ENCODE measurements at places on chromosomes 16 and 17.

GRCh38 chr17:75181110-75181509 lies 1.6 kb downstream of the SUMO2 start:
- no peak for DNase-seq

- no peak for DNase-seq
Measured at GRCh38 chr16:63129411-63130125, 1093.3 kb upstream of the CDH8 start.

- DNase-seq = peak; percentile 60
Measured at GRCh38 chr17:57603978-57604377, 141.1 kb downstream of the CCDC182 start.

DNA sequence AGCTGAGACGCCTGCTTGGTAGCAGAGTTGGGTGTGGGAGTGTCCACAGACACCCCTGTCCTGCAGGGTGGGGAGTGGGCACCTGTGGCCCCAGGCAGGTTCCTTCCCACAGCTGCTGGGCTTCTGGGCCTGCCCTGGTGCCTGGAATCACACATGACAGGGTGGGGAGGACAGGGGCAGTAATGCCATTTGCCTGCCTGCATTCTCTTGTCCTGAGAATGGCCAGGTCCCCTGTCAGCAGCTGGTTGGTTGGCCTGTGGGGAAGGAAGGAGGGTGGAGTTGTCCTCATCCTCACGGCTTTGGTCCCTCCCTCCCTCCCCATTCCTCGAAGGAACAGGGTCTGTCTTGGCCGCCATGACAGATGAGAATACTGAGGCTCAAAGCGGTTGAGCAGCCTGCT lies 5.2 kb downstream of the PRSS53 start:
- DNase-seq = no peak

DNA sequence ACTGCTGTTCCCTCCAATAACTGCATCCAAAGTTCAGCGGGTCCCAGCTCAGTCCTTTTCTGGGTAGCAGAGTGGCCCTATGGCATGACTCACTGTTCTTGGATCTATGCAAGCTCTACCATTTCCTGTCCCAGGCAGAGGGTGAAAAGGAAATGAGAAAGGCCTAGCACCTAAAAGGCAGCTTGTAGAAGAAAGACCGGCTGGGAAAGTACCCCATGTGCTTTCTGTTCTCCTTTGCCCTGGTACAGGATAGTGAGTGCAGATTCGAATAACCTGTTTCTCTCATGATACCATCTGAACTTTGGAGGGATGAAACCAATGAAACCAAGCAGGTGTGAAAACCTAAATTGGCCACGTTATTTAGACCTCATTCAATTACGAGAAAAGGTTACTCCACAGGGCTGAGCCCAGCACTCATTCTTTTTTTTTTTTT lies 12.7 kb upstream of the HASPIN start:
- DNase-seq = no peak

DNA sequence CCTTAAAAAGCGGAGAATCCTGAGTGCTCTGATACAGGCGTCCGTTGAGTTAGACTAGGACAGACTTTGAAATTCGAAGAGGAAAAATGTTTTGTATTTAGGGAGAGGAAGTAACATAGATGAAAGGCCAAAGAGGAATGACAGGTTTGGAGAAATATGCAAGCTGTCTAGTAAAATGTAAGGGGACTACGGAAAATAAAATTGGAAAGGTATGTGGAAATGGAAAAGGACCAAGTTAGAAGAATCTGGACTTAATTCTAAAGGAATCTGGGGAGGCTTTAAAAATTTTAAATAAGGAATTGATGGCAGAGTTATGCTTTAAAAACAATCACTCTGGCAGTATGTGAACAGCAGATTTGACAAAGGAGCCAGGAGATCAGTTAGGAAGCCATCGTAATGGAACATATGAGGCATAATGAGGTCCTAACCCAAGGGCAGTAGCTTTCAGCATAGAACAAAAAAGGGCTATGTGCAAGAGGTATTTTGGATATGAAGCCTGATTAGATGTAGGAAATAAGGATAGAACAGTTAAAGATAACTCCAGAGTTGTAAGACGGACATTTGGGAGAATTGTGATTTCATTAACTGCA lies 38.3 kb downstream of the CYB561 start:
- DNase-seq = no peak

- DNase-seq = no peak
Measured at GRCh38 chr16:7716660-7717550, 384.3 kb downstream of the RBFOX1 start.

DNA sequence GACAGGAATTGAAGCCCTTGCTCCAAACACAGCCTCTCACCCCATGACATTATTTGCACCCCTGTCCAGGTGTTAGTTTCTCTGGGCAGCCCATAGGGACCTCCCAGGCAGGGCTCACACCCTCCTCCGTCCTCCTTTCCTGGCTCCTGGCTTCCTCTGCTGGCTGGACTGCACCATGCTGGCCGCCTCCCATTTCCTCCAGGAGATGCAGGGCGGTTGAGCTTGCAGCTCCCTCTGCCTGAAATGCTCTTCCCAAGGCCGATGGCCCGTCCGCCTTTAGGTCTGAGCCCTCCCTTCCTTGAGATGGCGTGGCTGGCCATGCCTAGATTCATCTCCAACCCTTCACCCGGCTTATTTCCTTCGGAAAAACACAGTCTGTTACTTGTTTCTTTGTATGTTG lies 334.8 kb downstream of the SNX29 start:
- DNase-seq = no peak

DNA sequence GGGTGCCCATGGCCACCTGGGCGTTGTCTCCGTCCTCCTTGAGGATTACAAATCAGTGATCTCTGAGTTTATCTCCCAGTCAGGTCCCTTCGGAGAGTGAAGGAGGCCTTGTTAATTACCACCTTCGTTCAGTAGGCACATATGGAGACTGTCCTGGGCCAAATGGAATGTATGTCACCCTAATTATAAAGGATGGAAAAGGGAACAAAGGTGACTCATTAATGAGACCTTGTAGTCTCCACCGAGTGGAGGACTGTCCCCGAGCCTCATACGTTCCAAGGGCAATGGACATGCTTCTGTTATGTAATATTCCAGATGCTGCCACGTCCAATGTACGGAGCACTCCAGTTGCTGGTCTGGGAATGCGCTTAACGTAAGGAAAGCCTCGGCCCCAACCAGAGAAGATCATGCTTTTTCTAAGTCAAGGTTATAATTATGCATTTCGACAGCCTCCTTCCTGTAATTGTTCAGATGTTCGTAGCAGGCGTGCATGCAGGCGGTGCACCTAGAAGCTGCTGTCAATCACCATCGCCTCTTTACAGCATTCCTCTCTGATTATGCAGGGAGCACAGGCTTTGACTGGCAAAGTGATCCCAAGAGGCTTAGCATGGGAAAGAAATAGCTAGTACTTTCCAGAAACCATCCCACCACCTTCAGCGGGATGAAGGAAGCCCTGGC lies 22.4 kb upstream of the SEC14L1 start:
- no peak for DNase-seq

DNA sequence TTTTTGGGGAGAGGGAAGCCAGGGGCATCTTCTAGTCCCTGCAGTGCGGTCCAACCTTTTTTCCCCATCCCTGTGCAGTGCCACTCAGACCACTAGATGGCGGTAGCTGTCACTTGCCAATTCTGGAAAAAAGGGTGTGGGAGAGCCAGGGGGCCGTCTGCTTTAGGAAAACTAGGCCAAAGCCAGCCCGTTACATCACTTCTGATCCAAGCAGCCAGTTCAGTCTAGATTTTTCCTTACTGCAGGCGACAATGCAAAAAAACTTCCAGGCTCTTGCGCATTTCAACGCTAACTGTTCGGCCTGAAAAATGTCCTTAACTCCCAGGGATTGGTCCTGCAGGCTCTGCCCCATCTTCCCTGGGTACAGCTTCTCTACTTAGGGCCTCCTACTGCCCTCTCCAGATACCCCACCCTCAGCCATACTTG lies 69.2 kb upstream of the CES5A start:
- no peak for DNase-seq

- no peak for DNase-seq
Measured at GRCh38 chr16:19588661-19589060, 33.2 kb downstream of the VPS35L start.

DNA sequence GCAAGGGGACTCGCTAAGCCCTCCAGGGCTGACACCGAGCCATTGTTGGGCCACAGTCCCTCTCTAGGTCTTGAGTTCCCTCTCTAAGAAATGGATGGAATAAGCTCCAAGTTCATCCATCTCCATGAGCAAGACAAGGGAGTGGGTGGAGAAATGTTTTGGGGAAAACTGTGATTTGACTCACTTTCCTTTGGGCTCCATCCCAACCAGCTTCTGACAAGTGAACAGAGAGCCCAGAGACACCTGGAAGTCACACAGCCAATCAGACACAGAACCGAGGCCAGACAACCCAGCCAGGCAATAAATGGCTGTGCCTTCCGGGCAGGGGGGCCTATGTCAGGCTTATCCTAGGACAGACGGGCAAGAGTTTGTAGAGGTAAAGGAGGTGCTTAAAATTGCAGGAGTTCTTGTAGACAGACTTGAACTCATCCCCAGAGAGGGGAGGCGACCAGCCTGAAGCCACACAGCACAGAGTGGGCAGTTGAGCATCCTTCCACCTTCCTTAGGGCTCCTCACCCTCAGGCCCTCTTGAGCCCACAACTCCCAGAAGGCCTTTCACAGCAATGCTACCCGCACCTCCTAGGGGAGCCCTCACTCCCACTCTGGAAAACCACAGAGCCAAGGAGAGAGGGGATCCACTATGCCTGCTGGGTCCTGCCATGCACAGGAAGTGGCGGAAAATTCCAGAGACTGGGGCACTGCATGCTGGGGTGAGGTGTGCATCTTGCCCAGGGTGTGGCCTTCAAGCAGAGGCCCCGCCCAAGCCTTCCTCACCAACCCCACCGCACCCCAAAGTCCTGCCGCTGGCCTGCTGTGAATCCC lies 9.5 kb upstream of the FAM83G start:
- DNase-seq = no peak

DNA sequence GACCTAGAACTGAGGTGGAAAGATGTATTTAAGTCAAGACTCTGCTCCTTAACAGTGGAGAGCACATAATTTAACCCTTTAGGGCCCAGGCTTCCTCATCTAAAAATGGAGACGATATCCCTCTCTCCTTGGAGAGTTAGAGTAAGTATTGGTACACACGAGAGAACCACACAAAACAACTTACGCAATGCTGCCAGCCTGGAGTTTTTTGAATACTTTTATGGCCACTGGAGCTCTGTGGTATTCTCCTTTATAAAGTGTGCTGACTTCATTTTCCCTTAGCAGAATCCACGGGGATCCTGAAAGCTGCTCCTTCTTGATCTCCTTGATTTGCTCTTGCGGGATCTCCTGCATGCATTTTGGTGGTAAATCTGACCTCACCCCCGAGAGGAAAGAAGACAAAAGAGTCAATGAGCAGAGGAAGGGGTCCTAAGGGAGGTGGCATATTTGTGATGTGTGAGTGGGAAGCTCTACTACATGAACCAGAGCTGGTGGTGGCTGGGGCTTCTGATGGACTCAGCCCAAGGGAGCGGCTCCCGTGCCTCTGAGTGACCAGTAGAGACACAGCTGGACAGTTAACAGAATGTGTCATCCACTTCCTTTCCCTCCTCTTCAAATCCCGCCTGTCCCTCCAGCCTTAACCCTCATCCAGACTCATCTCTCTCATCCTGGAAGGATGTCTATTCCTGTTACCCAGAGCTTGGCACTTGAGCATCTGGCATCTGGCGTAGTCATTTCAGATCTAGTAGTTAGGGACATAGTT lies 9.4 kb downstream of the MLKL start:
- DNase-seq = no peak

DNA sequence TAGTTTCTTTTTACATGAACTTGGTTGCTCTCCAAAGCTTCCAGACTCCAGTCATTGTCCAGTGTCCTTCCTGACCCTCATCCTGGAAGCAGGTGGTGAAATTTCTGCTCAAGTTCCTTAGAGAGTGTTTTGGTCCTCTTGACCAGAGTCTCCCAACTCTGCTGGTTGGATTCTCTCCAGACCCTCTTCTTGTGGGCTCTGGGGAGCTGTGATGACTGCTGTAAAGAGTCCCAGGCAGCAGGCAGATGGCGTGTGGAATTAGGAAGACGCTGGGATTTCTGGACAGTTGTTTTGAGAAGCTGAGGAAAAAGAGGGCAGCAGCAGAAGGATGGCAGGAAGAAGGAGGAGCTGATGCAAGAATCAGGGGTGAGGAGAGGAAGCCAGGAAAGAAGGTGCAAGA lies 1.6 kb upstream of the SEZ6 start:
- DNase-seq = no peak

DNA sequence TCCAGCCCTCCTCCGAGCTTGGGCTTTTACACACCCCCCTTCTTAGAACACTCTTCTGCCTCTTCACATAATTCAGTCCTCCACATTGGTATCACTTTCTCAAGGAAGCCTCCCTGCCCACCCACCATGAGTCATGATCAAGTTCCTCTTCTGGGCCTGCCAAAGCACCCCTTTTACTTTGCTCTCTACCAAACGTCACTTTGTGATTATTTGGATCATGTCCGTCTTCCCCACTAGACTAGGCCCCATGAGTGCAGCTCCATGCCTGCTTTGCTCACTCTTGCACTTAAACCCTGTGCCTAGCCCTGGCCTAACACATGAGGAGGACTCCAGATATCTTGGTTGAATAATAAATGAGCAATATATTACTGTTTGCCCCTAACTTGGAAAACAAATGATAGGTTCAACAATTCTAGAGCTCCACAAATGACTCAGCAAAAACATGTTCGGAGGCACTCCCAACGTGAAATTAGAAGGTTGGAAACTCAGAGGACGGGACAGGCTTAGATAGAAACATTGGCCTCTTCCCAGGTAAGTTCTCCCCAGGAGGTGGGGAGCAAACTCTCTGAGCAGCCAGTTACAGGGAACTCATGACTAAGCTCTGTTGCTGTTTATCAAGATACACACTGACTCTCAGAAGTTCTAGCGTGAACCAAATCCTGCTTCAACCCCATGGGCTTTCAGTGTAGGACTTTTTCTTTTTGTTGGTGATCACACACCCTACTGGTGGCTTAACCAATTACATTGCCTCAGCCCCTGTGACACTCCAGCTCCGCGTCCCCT lies 28.3 kb downstream of the G6PC1 start:
- DNase-seq = no peak

DNA sequence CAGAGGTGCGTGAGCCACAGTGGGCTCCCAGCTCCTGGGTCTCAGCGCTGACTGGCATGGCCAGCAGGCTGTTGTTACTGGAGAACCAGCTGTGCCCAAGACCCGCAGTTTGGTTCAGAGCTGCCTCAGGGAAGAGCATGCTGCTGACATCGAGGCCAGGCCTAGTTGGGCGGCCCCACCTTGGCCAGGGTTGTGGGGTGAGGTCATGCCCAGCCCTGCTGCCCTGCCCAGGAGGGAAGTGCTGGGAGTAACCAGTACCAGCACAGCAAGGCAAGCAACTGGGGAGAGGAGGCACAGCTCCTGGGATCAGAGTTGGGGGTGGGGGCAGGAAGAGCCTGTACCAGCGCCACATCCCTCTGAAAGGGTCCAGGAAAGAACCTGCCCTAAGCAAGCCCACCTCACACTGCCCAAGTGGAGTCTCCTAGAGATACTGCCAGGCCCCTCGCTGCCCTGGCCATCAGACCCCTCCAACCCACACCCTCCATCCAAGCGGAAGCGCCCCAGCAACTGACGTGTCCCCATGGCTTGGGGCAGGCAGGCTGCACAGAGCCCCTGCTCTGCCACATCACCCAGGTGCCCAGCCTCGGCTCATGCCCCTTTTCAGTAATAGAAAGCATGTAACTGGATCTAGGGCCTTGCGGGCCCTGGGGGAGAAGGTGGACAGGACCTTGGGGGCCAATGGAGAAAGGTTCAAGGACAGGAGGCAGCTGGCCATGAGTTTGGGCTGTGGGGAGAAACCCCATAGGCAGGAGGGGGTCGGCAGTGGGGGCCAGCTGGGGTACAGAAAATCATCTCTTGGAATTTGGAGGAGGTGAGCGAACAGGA lies 990 bp downstream of the DOK4 start:
- no peak for DNase-seq

GRCh38 chr17:8822401-8823035 lies 23.4 kb upstream of the MFSD6L start:
- DNase-seq = no peak

All from NCI-H510A (cell line).